Stimulated activated CD4-positive, alpha-beta T cell treated with anti-CD3 and anti-CD28 coated beads, Interleukin-15, amount 100 ng/mL, for 1 hour (primary cell): ENCODE measurements at places on chromosomes 6 and 20.

GRCh38 chr6:30614044-30614842, 2.8 kb downstream of the PPP1R10 start:
- DNase-seq, result no peak

DNA sequence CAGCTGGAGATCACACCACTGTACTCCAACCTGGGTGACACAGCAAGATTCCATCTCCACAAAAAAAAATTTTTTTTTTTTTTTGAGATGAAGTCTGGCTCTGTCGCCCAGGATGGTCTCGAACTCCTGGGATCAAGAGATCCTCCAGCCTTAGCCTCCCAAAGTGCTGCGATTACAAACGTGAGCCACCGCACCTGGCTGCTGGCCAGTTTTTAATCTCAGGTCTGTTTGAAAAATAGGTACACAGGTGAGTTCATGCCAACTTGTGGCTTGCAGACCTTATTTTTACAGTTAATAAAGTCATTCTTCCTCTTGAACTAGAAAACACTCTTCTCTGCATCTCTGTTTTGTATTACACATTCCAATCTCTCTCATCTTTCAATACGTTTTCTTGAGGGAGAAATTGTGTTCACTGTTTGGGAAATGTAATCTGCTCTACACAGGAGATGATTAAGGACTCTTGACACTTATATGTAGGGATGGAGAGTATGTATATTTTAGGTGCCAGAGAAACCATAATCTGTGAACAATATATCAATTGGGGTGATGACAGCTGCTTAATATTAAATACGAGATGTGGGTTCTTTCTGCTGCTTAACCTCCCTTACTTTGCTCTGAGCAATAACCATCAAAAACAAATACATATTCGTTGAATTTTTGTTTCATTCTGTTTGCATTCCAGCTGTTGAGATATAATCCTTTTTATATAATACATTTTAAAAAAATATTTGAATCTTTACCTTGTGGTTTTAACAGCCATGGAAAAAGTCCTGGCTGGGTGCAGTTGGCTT, 17.7 kb upstream of the RIPOR3 start:
- no peak for DNase-seq

DNA sequence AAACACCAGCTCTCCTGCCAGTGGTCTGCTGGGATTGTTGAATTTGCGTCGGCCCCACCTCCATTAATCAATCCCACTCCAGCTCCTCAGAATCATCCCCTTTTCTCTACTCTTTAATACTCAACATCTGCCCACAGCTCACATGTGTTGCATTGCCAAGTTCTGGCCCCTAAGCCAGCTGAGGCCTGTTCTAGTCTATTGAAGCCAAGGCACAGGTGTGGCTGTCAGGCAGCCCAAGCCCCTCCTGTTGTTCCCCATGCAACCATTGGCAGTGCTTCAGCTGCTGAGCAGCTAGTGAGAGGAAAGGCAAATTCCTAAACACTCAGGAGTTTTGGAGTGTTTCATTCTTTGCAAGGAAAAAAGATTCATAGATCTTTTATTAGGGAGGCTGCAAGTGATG, 128.0 kb upstream of the NT5E start:
- DNase-seq, result no peak

DNA sequence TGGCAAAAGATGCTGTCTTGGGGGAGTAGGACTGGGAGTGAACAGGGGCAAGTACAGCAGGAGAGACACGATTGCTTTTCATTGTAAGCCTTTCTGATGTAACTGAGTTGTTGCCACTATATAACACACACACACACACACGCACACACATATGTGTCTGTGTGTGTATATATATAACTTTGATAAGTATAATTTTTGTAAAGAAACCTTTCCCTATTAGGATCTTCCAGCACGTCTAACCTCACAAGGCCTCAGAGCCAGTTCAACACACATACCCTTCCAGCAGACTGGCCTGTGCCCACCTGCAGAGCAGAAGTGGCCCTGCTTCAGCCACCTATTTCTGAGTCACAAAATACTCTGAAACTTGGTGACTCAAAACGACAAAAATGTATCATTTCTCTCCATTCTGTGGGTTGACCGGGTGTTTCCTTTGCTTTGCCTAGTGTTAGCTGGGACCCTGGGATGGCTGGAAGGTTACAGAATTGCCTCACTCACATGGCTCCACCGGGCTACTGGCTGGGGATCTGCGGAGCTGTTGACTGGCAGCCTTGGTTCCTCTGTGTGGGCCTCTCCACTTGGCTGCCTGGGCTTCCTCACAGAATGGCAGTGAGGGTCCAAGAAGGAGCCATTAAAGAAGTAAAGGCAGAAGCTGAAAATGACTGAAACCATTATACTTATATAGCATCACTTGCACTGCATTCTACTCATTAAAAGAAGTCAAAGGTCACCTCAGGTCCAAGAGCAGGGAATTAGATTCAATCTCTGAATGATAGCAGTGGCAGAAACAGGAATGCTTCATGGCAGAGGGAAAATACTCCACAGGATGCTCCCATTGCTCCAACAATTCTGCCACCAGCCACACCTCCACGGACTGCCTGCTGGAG, 126.4 kb downstream of the BANF2 start:
- no peak for DNase-seq

DNA sequence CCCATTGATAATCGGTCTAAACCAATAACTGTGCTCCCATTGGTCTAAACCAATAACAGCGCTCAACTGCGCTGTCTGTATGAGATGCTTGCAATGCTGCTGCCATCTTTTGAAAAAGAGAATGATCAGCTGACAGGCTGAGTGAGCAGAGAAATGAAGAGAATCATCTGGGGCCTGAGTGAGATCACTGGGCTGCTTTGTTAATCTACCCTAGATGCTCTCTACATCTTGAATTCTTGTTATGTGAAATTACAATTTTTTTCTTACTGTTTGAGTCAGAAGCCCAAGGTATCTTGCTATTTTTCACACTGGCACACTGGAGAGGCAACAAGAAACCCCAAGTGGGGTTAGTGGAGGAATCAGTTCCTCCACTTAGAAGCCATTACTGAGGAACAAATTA, 91.5 kb upstream of the GCM1 start:
- no peak for DNase-seq

GRCh38 chr20:58690396-58691135, 2.0 kb upstream of the NPEPL1 start:
- DNase-seq, result no peak

- no peak for DNase-seq
These were observed 86.3 kb downstream of the SOD2 start for GRCh38 chr6:159606786-159607185.

GRCh38 chr6:89706121-89706520, 67.6 kb upstream of the LYRM2 start:
- DNase-seq, result no peak

DNA sequence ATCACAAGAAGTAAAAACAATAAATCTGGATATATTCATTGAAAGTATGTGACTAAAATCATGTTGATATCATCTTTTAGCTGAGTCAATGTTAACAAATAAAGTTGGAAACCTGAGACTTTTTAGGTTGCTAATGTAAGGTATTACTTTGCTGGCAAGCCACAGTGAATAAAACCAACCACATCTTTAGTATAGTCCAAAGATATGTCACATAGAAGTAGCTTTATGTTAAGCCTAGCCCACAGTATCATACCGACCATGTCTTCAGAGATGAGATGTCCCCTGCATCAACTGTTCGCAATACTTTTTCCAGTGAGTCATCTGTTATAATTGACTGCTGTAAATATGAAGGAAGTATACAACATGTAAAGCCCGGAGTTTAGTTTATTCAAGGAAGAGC, 107.6 kb upstream of the MCHR2 start:
- no peak for DNase-seq

DNA sequence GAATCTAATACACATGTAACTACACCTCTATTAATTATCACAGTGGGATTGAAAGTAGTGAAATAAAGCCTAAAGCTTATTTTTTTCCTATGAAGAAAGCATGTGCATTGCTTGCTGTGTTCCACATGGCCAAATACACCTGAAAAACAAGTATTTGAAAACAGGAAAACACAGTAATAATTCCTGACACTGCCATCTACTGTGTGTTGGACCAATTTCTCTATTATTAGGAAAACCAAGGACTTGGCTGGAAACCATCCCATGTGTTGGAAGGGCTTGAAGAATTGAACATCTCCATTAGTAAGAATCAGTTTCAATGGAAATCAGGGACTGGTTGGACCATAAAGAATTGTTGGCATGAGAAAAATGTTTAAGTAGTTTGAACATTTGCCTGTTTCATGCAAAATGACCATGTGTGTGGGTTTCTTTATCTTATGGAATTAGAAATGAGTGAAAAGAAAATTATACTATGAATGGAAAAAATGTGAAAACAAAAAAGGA, 124.1 kb downstream of the PHF3 start:
- DNase-seq, result no peak

- DNase-seq, result peak; percentile 39
These were observed 710 bp downstream of the BTBD9 start for GRCh38 chr6:38638941-38639497.

DNA sequence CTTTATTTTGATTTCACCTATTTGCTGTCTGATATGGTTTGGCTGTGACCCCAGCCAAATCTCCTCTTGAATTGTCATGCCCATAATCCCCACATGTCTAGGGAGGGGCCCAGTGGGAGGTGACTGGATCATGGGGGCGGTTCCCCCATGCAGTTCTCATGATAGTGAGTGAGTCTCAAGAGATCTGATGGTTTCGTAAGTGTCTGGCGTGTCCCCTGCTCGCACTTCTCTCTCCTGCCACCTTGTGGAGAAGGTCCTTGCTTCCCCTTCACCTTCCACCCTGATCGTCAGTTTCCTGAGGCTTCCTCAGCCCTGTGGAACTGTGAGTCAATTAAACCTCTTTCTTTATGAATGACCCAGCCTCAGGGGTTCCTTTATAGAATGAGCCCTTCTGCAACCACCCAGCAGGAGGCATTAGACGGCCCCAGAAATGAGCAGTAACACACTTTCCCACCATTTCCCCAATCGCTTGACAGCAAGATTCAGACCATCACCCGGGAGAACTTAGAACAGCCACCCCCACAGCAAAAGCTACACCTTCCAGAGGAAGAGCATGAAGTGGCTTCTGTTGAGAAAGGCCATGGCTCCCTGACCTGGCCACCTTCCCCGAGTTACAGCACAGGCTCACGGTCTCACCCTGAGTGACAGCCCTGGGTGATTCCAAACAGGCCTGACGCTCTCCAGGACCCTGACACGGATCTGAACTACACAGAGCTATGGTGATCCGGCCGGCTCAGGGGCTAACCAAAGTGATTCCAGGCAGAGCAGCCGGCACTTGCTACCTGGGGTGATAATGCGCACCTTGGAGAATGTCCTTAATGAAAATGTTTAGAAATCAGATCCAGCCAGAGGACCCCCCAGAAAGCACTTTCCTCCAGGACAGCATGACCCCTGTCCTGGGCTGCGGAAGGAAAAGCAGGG, 131.2 kb upstream of the CDH4 start:
- DNase-seq, result no peak

- DNase-seq, result no peak
These were observed 55.5 kb upstream of the MYO6 start for GRCh38 chr6:75693534-75693933.

DNA sequence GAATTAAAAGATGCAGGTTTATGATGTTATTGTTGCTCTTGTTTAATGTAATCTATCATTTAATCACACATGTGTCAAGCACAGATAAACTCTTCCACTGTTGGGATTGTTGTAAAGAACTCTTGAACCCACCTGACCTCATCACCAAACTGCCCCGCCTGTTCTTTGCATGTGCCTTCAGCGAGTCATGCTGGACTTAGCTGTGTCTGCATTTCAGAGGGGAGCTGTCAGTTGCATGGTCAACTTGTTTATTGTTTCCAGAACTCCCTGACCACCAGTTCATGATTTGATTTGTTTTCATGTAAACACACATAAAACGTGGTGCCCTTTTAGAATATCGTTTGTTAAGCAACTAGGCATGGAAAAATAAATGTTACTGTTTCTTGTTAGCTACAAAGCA, 93.6 kb downstream of the KHDC1L start:
- DNase-seq, result no peak

- no peak for DNase-seq
These were observed 117.5 kb upstream of the SAMD5 start for GRCh38 chr6:147390909-147391536.

GRCh38 chr6:137792160-137793033, 74.7 kb upstream of the TNFAIP3 start:
- DNase-seq, result no peak

DNA sequence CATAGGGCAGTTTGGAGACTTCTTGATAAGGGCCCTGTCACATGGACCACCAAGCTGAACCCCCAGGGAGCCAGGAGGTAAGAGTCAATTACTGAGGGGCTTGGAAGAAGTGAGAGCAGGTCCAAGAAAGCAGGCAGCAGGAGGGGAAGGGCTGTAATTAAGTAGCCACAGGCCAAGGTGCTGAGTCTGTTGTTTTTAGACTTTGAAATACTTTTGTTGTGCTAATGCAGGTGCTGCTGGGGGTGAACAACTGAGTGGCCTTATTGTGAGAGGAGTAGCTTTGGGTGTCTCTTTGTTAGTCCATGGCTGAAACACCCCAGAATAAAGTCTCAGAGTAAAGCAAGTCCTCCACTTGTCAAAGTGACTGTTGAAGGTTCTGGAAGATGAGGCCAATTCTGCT, 267.0 kb upstream of the SUPT3H start:
- no peak for DNase-seq

DNA sequence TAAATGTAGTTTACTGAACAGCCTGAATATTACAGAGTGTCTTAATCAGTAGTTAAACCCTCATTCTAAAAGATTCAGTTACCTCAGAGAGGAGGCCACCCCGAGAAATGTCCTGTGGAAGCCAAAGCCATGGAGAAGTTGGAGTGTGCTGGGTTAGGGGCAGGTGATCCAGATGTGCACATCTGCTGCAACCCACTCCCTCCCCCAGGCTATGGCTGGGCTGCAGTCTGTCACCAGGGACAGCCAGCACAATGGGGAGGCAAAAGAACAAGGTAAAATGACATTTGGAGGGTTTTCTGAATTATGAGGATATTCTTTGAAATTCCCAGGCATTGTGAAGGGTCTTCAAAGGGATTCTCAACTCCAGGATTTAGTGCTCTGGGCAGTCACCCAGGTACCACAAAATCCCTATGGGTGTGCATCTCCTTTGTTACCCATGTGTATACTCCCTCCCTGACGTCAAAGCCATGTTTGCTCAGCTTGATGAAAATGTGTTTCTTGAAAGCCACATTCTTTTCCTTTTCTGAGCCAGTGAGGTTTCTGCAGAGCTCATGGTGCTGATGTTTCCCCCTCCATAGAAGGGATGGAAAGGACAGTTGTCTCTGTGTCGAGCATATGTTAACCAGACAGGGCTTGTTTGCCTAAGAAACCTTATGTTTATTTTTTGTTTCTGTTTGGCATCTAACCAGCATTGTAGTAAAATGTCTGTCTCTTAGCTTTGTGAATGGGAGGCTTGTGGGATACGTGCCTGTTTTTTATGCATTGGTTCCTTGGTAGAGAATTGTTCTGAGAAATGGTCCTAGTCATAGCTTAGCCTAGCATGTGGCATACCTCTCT, 212.3 kb upstream of the TBX18 start:
- no peak for DNase-seq
